ENCODE measurements at places on chromosomes 1 and 21. TPM values are rescaled to one million over a fixed set of nuclear protein-coding genes. Genes with fewer than 3 reads are reported as not detected.

RBM34 gene
- 128 TPM for total RNA-seq

MAP1LC3C gene
- not detected for total RNA-seq

KIF17 gene
- not detected for total RNA-seq

USH2A gene
- total RNA-seq = not detected

Data from activated T-cell treated with anti-CD3 and anti-CD28 coated beads, Interleukin-2, amount 50 U/mL, for 72 hours (primary cell).